ENCODE measurements at places on chromosomes 3 and 15.
A peak's percentile ranks its signal among the peaks of the same experiment; 100 is the strongest.

- DNase-seq: no peak
Observed at GRCh38 chr15:33080006-33080405, 114.5 kb downstream of the FMN1 start.

GRCh38 chr15:81569286-81570080 is 195.5 kb upstream of the TMC3 start:
- no peak for DNase-seq

GRCh38 chr3:107847791-107848190 is 243.0 kb downstream of the CD47 start:
- DNase-seq: no peak

GRCh38 chr15:41490355-41490754 is 3.3 kb upstream of the ITPKA start:
- no peak for DNase-seq

GRCh38 chr3:51354731-51355615 is 30.1 kb upstream of the MANF start:
- DNase-seq: no peak

DNA sequence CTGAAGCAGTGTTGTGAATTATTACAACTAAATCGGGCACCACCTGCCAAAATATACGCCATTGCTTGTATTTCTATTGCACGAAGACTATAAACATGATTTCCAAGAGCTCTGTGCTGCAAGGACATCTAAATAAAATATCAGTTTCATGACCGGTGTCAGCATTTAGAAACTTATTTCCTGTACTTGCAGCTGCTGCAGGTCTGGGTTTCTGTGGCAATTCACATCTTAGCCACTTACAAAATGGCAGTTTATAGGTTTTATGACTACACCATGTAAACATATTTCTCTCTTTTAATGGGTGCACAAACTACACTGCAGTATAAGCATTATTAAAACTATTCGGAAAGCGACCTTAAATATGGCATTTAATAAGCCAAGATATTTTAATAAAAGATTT is 359.4 kb downstream of the VPS13C start:
- DNase-seq: no peak

- DNase-seq: no peak
Observed at GRCh38 chr15:36579792-36580431, 486 bp downstream of the CDIN1 start.

GRCh38 chr3:132294906-132295305 is 22.3 kb upstream of the ACP3 start:
- no peak for DNase-seq

DNA sequence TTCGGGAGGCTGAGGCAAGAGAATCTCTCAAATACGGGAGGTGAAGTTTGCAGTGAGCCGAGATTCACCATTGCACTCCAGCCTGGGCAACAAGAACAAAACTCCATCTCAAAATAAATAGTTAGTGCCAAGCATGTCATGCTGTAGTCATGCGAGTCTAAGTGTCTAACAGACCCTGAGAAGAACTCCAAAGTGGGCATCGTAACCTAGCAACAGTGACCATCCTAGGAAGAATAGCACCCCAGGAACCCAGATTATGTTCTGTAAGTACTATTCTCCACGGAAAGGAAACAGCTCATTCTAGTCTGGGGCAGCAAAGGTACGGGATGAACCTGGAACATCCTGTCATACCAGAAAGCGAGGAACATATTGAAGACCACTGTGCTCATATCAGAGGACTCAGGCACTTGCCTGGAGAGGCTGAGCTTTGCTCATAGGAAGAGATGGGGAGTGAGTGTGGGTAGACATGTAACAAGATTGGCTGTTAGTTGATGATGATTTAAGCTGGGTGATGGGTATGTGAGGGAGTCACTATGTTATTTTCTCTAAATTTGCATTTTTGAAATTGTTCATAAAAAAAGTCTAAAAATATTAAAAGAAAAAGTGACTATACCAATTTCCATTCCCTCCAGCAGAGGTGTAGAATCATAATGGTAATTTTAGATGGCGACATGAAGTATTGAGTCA is 31.7 kb downstream of the BCL2L10 start:
- no peak for DNase-seq

- DNase-seq: no peak
Observed at GRCh38 chr15:51265037-51265555, 73.3 kb downstream of the CYP19A1 start.

GRCh38 chr15:60534546-60534945 is 55.6 kb upstream of the ICE2 start:
- no peak for DNase-seq

GRCh38 chr3:14847613-14848541 is 29.1 kb downstream of the FGD5 start:
- no peak for DNase-seq

GRCh38 chr15:69897061-69897460 is 200.7 kb downstream of the TLE3 start:
- DNase-seq: no peak

GRCh38 chr3:139755551-139755950 is 77.8 kb upstream of the NMNAT3 start:
- no peak for DNase-seq

DNA sequence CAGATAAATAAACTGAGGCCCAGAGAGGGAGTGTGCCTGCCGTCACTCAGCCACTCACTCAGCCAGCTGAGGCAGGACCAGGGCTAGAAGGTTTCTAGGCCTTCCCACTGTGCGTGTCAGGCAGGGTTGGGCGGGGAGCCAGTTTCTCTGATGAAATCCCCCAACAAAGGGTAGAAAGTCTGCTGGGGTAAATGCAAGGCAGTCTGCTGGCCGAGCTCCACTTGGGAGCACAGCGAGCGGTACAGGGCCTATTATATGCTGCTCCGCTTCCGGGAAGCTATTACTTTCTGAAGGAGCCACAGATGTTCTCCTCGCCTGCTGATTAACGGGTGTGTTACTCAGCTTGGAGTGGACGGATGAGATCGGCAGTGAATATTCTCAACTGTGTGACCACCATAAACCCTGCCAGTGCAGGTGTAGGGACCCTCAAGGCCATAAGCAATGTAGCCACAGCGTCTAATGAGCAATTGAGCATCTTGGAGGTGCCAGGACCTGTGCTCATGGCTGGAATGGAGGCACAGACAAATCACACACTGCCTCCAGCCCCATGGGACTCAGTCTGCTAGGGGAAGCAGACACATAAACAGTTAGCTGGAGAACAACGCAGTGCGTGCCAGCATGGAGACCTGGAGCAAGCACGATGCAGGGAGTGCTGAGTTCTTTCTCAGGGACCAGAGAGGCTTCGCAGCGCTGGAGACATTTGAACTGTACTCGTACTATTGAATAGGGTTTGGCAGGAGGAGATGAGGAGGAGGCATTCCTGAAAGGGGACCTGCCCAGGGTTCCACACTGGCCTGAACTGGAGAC is 42.1 kb downstream of the CORO2B start:
- no peak for DNase-seq

- DNase-seq: no peak
Observed at GRCh38 chr15:57887825-57888224, 177.7 kb downstream of the ALDH1A2 start.

- no peak for DNase-seq
Observed at GRCh38 chr3:67781218-67781617, 126.8 kb upstream of the SUCLG2 start.

GRCh38 chr15:77094397-77095030 is 23.6 kb upstream of the TSPAN3 start:
- DNase-seq: no peak

- DNase-seq: no peak
Observed at GRCh38 chr3:3178498-3179328, 778 bp downstream of the CRBN start.

GRCh38 chr3:33577173-33577572 is 137.0 kb upstream of the UBP1 start:
- no peak for DNase-seq

DNA sequence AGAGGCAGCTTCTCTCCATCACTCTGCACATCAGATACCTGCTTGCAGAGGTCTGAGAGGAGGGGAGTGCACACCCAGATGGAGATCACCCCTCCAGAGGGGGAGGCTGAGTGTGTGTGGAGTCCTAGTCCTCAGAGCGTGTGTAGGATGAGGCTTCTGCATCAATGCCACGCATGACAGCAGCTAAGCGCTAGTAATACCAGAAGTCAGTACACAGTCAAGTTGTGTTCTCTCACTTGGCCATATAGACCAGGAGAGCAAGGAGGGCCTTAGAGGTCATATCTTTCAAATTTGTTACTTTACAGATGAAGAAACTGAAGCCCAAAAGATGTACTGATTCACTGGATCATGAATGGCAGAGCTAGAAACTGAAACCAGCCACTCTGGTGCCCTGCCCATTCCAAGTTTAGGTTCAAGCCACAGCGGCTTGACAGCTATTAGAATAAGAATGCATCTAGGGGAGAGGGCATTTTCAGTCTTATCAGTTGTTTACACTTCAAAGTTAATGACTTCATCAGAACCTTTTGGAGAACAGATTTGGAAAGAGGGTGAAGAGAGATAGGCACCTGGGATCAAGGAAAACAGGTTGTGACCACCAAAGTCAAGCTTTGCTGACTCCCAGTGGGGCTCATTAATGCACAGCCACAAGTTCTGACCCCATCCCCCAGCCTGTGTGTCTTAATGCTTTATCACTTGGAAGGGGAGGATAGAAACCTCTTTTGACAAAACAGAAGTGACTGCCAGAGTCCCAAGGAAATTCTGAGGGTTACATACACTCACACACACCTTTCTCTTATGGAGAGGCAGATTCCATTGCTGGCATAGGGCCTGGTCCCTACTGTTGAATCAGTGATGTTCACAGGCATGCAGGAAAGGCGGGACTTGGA is 310.3 kb downstream of the CHST2 start:
- no peak for DNase-seq

DNA sequence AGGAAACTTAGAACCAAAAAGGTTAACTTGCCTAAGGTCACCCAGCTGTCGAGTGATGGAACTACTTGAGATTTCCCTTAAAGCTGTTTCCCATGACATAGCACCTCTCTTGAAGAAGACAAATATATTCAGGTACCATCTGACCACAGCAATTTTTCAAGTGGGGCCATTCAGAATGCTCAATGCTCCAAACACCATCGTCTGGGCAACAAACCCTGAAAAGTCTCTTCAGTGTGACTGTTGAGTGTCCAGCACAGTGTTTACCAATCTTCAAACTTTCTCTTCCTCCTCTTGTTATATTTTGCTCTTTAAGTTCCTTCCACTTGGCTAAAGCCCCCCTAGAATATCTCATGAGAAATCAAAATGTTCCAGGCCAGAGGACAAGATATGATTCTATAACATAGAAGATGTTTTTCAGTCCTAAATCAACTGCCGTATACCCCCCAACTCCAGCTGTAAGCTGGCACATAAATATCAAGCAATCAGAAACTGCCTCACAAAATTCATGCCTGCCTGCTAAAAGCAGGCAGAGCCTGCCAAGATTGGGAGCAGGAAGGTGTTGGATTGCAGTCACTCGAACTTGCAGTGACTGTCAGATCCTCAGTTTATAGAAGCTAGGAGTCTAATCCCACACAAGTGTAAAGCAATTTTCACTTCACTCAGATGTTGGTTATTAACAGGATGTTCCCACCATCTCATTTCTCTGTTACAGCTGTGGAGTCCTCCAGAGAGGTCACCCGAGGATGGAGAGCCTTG is 230.5 kb upstream of the MRPL3 start:
- no peak for DNase-seq

- DNase-seq: no peak
Observed at GRCh38 chr15:77974416-77975331, 102.8 kb downstream of the TBC1D2B start.

DNA sequence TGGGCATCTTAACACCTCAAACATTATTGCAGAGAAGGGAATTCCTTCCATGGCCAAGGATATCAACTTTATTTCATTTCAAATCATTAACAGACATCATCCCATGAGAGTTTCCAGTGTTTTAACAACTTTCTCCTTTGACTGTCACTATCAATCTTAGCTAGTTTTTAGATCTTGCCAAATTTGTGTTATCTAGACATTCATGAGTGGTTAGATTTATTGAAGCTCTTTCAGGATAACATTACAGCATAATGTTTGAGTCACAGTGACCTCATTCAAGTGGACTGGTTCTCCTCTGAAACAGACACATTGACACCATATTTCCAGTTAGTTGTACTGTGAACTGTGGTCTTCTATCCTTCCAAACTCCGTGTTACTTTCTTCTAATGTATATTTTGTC is 8.6 kb upstream of the TNFAIP8L3 start:
- DNase-seq: no peak

GRCh38 chr15:70558406-70559264 is 204.7 kb downstream of the UACA start:
- DNase-seq: no peak

- no peak for DNase-seq
Observed at GRCh38 chr3:31744913-31745312, 212.2 kb downstream of the STT3B start.

- DNase-seq: no peak
Observed at GRCh38 chr3:77326586-77326985, 286.7 kb downstream of the ROBO2 start.

GRCh38 chr3:141561426-141562034 is 74.7 kb downstream of the RASA2 start:
- DNase-seq: peak; percentile 81

DNA sequence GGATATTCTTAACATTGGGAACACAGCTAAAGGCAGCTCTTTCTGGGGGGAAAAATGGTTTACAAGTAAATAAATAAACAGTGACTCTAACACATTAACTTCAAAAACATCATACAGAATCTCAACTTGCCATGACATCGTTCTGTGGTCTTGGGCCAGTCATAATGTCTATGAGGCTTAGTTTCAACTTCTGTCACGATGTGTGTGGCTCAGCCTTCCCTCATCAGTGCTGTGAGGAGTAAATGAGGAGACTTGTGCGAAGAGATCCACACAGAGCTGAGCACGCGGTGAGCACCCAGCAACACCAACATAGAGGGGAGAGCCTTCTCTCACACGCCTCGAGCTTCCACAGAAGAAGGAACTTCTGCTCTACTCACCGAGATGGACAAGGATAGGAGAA is 49.0 kb downstream of the DZIP1L start:
- DNase-seq: no peak

GRCh38 chr3:122967356-122967755 is 60.2 kb downstream of the SEMA5B start:
- no peak for DNase-seq

- DNase-seq: no peak
Observed at GRCh38 chr15:99651023-99651807, 82.0 kb downstream of the LYSMD4 start.

- no peak for DNase-seq
Observed at GRCh38 chr3:38576526-38577370, 72.7 kb downstream of the SCN5A start.

GRCh38 chr3:177345049-177345972 is 148.0 kb upstream of the TBL1XR1 start:
- peak; percentile 68 for DNase-seq

- DNase-seq: peak; percentile 56
Observed at GRCh38 chr15:74893627-74894026, 3.8 kb downstream of the MPI start.

DNA sequence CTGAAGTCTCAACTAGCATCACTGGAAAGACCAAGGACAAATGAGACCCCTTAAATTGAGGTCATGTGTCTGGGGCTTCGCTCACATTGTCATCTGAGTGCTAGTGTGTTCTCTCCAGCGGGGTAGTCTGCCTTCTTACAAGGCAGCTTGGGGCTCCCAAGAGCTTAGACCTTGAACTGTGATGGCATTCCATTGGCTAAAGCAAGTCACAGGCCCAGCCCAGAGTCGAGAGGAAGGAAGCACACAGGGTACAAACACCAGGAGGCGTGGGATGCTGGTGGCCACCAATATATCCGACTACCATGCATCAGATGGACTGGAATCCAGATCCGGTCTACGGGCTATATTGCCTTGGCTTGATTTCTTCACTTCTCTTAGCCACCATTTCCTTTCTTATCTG is 31.5 kb upstream of the DYNC1LI1 start:
- no peak for DNase-seq

Data from CD4-positive, alpha-beta T cell treated with Interleukin-4 for 1 hour (primary cell).